ENCODE measurements at places on chromosomes 3 and 15.

- DNase-seq = no peak
These were observed 18.3 kb downstream of the FBXO22 start for GRCh38 chr15:75921732-75922703.

DNA sequence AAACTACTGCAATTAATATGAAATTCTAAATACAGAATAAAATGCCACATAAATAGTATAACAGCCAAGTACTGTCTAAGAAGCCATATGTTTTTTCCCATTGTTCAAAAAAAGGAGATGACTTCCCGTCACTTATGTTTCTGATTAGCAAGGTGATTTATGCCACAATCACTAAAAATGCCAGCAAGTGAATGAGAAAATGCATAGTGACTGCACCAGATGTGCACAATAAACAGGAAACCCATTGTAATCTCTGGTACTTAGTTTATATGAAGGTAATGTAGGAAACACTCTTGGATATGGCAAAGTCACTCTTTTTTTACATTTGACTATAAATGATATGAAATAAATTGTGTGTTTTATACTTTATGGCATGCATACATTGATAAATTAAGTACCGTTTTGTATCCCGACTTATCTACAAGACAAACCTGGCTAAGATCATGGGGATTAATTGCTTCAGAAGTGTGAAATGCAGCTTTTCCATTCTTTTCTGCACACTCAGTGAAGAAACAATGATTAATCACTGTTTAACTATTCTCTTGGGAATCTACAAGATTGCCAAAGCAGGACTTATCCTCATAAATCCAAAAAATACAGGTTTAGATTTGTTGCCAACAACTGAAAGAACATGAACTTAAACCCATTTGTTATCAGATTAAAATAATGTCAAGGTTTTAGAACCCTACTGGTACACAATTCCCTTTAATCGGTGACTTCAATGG, 164.5 kb downstream of the TBC1D5 start:
- no peak for DNase-seq

- no peak for DNase-seq
These were observed 3.9 kb downstream of the XIRP1 start for GRCh38 chr3:39188271-39189149.

GRCh38 chr3:78041486-78041885, 1001.6 kb downstream of the ROBO2 start:
- DNase-seq = no peak

- DNase-seq = no peak
These were observed 26.7 kb downstream of the KLHL24 start for GRCh38 chr3:183662099-183662498.

GRCh38 chr3:58052373-58053273, 44.4 kb downstream of the FLNB start:
- no peak for DNase-seq

GRCh38 chr3:72872183-72872582, 15.7 kb upstream of the GXYLT2 start:
- DNase-seq = no peak

- no peak for DNase-seq
These were observed 17.9 kb downstream of the PSTPIP1 start for GRCh38 chr15:77012868-77013267.

DNA sequence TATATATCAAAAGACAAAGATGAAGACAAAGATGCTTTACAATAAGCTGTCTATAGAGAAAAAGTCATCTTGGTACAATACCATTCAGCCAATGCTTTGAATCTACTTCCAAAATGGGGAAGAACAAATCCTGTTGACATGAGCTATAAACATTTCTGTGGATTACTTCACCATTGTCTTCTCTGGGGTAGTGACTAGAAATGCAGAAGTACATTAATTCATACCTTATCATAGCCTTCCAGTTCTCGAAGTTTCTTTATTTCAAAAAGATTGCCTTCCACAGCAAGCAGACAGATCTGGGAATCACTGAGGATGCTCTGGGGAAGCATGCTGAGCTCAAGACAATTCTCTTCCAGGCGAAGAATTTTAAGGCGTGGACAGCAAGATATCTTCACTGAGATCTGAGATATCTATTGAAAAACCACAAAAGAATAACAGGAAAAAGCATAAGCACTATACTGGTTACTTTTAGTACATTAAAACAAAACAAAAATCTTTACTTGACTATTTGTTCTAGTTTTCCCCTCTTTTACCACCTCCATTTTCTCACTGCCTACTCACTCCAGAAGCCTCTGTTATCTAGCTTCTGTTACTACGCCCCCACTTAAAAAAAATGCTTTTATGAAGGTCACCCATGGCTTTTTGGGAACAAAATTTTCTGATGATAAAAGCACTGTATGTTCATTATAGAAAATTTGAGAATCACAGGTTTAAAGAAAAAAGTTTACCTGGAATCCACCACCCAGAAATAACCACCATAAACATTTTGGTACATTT, 3.6 kb downstream of the LRRC57 start:
- no peak for DNase-seq

- DNase-seq = no peak
These were observed 146.7 kb upstream of the THBS1 start for GRCh38 chr15:39434163-39434562.

DNA sequence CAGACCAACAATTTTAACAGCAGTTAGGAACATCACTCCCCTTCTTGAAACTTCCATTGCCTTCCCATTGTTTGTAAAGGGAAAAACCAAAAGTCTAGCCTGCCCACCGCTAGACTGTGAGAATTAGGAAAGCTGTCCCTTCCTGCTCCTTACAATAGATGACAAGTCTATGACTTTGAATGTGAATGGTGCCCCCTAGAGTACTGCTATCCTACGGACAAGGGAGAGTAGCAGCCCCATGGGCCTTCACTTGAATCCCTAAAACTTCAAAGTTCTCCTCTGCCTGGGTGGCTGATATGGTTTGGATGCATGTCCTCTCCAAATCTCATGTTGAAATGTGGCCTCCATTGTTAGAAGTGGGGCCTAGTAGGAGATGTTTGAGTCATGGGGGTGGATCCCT, 41.0 kb upstream of the FSIP1 start:
- no peak for DNase-seq

DNA sequence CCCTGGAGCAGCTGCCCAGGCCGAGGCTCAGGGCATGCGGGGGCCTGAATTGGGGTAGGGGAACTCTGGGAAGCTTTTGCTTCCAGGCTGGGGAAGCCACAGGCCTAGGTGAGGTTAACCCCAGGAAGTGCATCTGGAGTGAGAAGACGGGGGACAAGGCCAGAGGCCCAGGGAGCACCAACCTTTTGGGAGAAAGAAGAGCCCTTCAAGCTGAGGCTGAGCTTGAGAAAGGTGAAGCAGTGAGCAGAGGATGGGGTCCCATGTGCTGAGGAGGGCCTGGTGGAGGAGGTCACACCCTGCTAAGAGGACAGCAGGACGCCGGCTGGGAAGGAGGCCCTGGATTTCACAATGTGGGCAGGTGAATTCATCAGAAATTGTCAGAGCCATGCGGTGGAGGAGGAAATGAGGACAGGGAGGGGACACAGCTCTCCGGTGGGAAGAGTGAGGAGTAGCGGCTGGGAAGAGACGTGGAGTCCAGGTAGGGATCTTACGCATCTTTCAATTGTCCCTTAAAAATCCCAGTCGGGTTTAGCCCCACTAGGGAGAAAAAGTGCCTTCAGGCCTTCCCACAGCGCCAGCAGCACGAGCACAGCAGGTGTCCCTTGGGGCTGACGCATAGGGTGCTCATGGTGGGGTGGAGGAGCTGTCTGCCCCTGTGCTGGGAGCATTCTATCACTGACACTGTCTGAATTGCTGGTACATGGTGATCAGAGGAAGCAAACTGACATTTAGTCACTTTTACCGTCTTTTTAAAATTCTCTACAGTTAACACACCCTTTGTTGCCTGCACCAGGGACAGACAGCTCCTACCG, 50.9 kb downstream of the HCN4 start:
- DNase-seq = no peak

DNA sequence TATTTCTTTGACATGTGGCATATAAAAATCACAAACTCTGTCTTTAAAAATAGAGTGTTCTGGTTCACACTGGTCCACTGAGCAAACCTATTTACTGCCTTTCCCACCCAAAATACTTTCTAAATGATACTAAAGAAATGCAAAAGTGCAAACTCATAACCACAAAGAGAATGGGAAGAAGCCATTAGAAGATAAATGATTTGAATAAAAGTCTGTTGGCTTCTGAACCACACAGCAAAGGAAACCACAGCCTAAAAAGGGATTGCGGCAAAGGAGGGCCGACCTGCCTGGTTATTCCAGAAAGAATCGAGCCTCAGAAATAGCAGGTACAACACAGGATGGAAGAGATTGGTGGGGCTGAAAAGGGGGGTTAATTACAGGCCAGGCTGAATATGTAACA, 599.5 kb downstream of the FHIT start:
- DNase-seq = no peak

DNA sequence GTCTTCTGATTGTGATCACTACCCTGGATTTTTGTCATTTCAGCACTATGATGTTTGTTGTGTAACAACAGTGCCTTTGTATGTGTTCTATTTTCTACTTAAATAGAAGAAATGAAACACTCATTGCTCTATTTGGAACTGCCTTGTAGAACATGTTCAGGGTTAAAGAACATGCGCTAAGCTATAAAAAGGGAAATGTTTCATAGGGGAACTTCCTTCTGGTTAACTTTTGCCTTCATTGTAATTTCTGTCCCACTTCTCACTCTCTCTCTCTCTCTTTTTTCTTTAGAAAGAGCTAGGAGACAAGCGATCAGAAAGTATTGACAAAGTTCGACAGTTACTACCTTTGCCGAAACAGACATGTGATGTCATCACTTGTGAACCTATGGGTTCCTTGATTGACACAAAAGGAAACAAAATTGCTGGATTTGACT, at the start of gene P2RY12:
TSS of gene P2RY12 (minus strand) at position 13 of the 434 bp plus-strand sequence. CDS start 45,908 bp downstream, outside the sequence.
- DNase-seq = no peak

DNA sequence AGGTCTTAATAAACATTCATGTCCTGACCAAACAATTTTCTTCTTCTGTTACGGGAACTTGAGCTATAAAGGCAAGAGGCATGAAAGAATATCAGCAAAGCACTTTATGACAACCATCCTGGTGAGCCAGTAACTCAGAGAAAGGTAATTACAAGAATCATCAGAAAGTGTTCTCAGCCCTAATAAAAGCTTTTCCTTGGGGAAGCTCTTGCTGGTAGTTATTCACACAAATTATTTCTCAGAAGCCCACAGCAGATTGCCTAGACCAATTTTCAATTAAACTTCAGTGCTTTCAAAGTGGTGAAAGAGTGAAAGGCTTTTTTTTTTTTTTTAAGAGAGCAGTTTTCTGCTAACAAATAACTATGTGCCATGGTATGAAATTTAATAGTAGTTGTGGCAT, 60.9 kb upstream of the PEX5L start:
- DNase-seq = no peak

DNA sequence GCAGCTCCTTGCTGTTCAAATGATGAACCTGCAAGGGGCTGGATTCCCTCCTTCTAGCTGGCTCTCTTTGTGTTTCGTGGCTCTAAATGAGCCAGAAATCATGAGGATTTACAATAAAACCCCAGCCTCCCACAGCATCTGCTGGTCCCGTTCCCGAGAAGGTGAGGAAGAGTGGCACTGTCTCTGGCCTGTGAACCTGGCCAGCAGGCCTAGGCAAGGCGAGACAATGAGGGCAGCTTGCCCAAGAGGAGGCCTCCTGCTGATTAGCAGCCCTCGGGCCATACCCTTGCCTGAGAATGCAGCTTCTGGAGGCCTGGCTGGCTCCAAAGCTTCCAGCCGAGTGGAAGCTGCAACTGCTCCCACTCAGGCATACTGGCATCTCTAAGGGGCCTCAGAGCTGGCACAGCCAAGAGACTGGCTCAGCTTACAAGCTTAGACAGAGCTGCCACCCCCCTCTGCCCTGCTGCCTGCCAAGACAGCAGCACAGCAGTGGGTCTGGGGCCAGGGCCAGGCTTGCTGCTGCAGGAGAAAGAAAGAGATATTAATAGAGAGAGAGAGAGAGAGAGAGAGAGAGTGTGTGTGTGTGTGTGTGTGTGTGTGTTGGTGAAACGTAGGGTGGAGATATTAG, 76.5 kb downstream of the HMG20A start:
- no peak for DNase-seq

DNA sequence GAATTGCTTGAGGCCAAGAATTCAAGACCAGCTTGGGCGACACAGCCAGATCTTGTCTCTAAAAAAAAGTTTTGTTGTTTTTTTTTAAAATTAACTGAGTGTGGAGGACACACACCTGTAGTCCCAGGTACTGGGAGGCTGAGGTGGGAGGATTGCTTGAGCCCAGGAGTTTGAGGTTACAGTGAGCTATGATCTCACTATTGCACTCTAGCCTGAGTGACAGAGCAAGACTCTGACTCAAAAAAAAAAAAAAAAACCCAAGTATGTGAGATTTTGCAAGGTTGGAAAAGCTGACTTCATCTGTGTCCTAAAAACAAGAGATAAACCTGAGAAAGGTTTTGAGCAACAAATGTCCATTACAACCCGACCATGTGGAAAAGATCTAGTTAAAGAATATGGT, 5.4 kb upstream of the TOPBP1 start:
- no peak for DNase-seq

DNA sequence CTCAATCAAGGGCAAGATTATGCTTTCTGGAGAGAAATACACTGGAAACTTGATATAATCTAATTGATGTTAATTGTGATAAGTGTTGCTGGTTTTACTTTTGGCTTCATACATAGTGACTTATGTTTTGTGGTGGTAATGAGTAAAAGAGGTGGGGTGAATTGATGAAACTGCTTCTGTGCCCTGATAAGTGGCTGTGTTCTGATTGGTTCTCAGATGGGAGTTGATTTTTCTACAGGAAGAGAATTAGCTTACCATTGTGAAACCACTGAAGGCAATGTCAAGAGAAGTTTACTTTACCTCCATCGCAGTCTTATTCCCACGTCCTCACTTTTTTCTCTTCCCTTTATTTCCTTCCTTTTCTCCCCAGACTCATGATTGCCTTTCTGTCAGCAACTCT, 23.8 kb downstream of the TMEM45A start:
- no peak for DNase-seq

DNA sequence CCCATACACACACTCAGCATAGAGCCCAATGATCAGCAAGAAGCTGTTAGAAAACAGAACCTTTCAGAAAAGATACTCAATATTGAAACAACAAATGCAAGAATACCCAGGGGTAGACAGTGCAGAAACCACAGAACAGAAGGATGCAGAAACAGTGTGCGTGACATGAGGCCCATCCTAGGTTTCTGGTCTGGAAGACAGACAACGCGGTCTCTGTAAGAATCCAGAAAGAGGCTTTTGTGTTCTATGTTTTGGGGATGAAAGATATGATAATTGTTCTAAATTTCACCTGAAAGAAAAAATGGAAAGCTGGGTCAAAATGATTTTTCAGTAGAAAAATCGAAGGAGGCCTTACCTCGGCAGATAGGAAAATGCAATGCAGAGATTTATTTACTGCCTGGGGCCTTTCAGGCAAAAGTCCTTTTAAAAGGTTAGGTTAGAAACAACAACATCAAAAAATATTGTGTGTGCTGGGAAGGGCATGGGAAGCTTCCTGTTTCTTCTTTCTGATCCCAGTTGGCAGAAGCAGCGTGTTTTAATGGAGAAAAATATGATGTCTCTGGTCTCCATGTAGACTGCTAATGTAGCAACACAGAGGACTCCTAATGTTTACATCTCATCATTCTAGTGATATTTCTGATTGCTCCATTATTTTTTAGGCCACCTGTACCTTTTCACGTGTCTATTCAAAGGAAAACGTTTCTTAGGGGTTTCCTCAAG, 17.0 kb downstream of the SYNM start:
- no peak for DNase-seq

Measured in stimulated activated CD4-positive, alpha-beta T cell treated with anti-CD3 and anti-CD28 coated beads, Interleukin-1b, Interleukin-23, amount 100 ng/mL, for 1 hour (primary cell).